CD4-positive, alpha-beta memory T cell (primary cell): ENCODE measurements at places on chromosomes 1 and 21. TPM values are rescaled to one million over a fixed set of nuclear protein-coding genes. Genes with fewer than 3 reads are reported as not detected.

Gene PEA15
- total RNA-seq, result 23.1 TPM

Gene FCRL6
- total RNA-seq, result 0.55 TPM

Gene MX2
- total RNA-seq, result 107 TPM

Gene PLA2G5
- total RNA-seq, result not detected

Gene SOX13
- total RNA-seq, result 9.1 TPM

Gene AMY1C
- not detected for total RNA-seq

Gene RGS18
- 1.6 TPM for total RNA-seq

Gene BNIPL
- 8.3 TPM for total RNA-seq

Gene KIF14
- total RNA-seq, result 0.06 TPM

Gene COL24A1
- 0.14 TPM for total RNA-seq

Gene ELF3
- total RNA-seq, result 0.33 TPM

Gene HAO2
- total RNA-seq, result not detected

DNA sequence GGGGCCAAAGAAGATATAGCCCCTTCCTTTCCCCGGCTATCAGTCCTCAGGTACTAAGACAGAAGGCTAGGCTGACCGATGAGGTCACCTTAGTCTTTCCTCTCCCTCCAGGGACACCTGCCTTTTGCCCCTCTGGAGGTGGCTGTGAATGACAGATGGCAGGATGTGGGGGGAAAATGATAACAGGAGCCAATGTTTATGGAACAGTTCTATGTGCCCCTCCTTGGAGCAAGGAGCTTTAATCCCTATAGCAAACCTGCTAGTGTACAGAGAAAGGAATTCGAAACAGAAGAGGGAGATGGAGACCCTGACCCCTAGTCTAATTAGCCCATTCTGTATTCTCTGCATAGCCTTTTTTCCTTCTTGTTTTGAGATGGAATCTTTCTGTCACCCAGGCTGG, 28.1 kb downstream of the SERINC2 start:
- no peak overlapping the region for H3K27ac ChIP-seq
- H3K36me3 ChIP-seq, result no peaks in the 10 kb centered on the region
- no peaks in the 10 kb centered on the region for H3K4me1 ChIP-seq
- no peak overlapping the region for H3K4me3 ChIP-seq

GRCh38 chr1:57832612-57833011, 408.8 kb upstream of the DAB1 start:
- no peak overlapping the region for H3K4me3 ChIP-seq
- no peak overlapping the region for H3K27ac ChIP-seq
- no peak for DNase-seq
- H3K27me3 ChIP-seq, result no peaks in the 10 kb centered on the region

GRCh38 chr1:78387201-78387600, 103.6 kb upstream of the PTGFR start:
- H3K27ac ChIP-seq, result no peak overlapping the region
- no peak overlapping the region for H3K4me3 ChIP-seq
- H3K4me1 ChIP-seq, result no peaks in the 10 kb centered on the region
- DNase-seq, result no peak

DNA sequence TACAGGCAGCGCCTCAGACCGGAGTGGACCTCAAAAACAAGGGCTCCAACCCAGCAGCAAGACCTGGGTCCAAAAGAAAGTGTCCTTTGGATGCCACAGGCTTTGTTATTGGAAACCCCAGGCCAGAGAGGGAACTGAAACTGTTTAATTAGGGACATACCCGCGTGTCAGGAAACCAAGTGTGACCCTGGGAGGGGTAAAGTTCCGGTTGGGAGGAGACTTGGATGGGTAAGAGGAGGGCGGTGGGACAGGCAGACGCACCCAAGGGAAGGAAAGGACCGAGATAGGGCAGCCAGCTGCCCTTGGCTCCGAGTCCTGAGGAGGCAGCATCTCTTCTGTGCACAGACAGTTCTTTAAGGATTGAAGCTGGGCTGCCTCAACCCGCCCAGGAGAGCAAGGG, 71.4 kb downstream of the CDC7 start:
- no peak for DNase-seq
- H3K27me3 ChIP-seq, result no peaks in the 10 kb centered on the region
- H3K4me1 ChIP-seq, result peaks cover 28% of the 10 kb centered on the region
- H3K27ac ChIP-seq, result no peak overlapping the region

- DNase-seq, result no peak
- H3K27me3 ChIP-seq, result no peaks in the 10 kb centered on the region
- H3K36me3 ChIP-seq, result no peaks in the 10 kb centered on the region
- H3K27ac ChIP-seq, result no peak overlapping the region
- H3K4me1 ChIP-seq, result peaks cover 24% of the 10 kb centered on the region
Observed at GRCh38 chr1:35777109-35777508, 7.3 kb upstream of the CLSPN start.

DNA sequence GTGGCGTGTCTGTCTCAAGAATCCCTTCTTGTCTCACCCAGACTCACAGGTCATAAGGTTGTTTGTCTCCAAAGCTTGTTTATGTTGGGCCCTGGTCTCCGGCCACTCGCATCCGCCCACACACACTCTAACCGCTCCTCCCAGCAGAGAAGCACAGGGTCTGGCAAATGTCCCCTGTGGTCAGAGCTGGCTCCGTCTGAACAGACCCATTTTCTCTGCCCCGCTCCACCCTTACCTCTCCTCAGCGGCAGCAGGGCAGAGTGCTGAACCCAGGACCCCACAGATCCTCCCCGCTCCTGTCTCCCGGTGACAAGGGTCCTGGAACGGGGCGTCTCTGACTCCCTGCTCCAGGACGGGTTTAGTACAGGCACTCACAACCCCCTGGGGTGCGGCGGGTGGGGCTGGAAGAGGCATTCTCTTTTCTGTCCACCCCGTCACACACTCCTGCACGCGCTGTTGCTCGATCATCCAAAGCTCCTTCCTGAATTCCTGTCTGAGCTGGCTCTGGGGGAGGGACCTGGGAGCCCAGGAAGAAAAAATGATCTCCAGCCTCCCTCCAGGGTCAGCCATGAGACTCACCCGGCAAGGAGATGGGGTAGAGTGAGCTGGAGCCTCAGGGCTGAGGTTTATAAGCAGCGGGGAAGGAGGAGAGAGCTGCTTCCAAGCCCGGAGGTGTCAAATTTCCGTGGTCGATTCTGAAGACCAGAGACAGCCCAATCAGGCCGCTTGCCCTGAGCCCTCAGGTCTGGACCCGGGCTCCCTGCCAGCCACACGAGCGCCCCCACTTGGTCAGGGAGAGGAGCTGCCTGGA, at the start of gene S100A13:
TSS of gene S100A13 (minus strand) at position 602 of the 811 bp plus-strand sequence. CDS start 1,033 bp downstream, outside the sequence.
- no peak for DNase-seq
- no peak within 1 kb of the TSS for H3K4me3 ChIP-seq
- H3K27ac ChIP-seq, result no peak within 1 kb of the TSS
- H3K27me3 ChIP-seq, result no peaks in the 10 kb centered on the region

DNA sequence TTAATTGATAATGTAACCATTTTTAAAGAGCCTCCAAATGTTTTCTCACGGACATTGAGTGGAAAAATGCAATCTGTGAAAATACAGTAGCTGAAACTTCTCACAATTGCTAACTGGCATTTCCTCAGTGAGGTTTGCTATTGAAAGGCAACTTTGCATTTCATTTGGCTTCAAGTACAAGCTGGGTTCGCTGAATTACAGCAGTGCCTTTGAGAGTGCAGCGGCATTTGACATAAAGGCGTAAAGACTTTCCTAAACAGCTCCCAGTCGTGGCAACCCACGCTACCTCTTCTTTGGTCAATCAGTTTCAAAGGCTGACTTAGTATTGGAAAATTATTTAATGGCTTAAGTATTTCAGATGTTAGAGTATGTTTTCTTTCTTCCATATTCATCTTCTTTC, 39.3 kb upstream of the ZBTB18 start:
- no peaks in the 10 kb centered on the region for H3K36me3 ChIP-seq
- DNase-seq, result no peak
- no peaks in the 10 kb centered on the region for H3K27me3 ChIP-seq
- H3K4me1 ChIP-seq, result no peaks in the 10 kb centered on the region
- no peak overlapping the region for H3K27ac ChIP-seq
- H3K4me3 ChIP-seq, result no peak overlapping the region

GRCh38 chr1:20696397-20697333, 21.1 kb downstream of the KIF17 start:
- H3K27me3 ChIP-seq, result no peaks in the 10 kb centered on the region
- DNase-seq, result peak; percentile 60
- peak overlapping the region; percentile 90 for H3K4me3 ChIP-seq
- peak overlapping the region; percentile 46 for H3K27ac ChIP-seq

DNA sequence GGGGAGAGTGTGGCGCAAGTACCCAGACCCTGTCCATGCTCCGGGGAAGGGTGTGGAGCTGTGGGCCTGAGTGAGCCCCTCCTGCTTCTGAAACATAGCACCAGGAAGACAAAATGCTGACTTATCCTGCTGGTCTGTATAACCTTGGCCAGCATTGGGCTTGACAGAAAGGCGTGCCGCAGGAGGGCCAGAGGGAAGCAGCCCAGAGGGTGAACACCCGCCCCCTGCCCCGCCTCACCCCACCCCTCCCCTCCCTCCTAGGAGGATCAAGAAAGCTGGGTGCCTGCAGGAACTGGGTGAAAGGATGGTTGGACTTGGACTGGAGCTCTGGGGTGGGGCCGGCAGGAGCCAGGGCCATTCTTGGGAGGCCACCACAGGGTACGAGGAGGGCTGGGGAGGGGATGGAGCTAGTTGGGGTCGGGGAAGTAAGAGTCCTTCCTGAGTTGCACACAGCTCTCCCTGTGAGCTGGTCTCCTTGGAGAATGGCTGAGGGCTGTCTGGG, 27.1 kb downstream of the PTPRF start:
- no peaks in the 10 kb centered on the region for H3K27me3 ChIP-seq
- H3K4me3 ChIP-seq, result no peak overlapping the region
- no peaks in the 10 kb centered on the region for H3K4me1 ChIP-seq
- DNase-seq, result no peak

- DNase-seq, result no peak
- no peaks in the 10 kb centered on the region for H3K4me1 ChIP-seq
- no peaks in the 10 kb centered on the region for H3K27me3 ChIP-seq
Observed at GRCh38 chr1:17594690-17595601, 55.4 kb downstream of the ARHGEF10L start.

- H3K27ac ChIP-seq, result no peak overlapping the region
- no peaks in the 10 kb centered on the region for H3K27me3 ChIP-seq
- H3K4me1 ChIP-seq, result no peaks in the 10 kb centered on the region
- no peak overlapping the region for H3K4me3 ChIP-seq
Observed at GRCh38 chr1:95005584-95005983, 67.2 kb downstream of the ALG14 start.

DNA sequence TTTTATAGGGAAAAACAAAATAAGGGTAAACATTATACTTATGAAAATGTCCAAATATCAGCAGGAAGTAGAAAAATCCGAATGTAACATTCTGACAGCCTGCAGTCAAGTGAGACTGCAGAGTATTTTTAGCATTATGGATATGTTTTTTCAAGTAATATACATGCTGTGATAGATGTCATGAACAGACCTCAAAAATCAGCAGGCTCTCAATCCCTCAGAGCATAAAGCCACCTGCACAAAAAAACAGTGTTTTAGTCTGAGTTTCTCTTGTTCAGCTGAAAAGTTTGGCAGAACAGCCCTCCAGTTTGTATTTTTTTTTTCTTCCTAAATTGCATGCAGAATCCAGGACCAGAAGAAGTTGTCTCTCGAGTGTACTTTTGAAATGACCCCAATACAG, 219.1 kb upstream of the FMN2 start:
- no peaks in the 10 kb centered on the region for H3K27me3 ChIP-seq
- H3K4me3 ChIP-seq, result no peak overlapping the region
- no peaks in the 10 kb centered on the region for H3K4me1 ChIP-seq
- H3K36me3 ChIP-seq, result no peaks in the 10 kb centered on the region
- H3K27ac ChIP-seq, result no peak overlapping the region
